Astrocyte (in vitro differentiated cells and primary cell): ENCODE measurements at places on chromosomes 5 and 9.
A peak's percentile ranks its signal among the peaks of the same experiment; 100 is the strongest.

GRCh38 chr5:109309326-109310063 is 100.3 kb downstream of the PJA2 start:
- no peak for DNase-seq

GRCh38 chr5:74382987-74383593 is 257.4 kb downstream of the ENC1 start:
- DNase-seq: peak; percentile 71

DNA sequence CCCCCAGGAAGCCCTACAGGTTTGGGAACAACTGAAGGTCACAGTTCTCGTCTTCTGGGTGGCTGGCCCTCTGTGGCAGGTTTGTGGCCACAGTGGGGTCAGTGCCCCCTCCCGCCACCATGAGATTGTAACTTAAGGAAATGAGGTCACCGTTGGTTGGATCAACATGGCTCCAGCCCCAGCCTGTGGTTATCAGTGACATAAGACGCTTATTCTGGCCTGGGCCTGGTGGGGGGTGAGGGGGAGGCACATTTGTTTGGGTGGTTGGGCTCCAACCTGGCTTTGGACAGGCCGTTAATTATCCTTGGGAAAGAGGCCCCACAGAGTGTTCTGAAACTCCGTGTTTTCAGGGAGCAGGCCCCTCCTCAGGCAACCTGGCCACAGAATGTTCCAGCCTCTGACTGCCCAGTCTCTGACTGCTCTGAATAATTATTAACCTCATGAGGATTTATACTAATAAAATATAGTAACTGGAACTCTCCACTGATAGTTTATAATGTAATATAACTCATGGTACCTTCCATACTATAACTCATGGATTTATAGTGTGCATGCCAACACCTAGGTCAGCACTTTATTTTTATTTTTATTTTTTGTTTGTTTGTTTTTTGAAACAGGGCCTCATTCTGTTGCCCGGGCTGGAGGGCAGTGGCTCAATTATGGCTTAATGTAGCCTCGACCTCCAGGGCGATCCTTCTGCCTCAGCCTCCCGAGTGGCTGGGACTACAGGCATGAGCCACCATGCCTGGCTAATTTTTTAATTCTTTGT is 58.0 kb upstream of the RPL26L1 start:
- peak; percentile 98 for DNase-seq

DNA sequence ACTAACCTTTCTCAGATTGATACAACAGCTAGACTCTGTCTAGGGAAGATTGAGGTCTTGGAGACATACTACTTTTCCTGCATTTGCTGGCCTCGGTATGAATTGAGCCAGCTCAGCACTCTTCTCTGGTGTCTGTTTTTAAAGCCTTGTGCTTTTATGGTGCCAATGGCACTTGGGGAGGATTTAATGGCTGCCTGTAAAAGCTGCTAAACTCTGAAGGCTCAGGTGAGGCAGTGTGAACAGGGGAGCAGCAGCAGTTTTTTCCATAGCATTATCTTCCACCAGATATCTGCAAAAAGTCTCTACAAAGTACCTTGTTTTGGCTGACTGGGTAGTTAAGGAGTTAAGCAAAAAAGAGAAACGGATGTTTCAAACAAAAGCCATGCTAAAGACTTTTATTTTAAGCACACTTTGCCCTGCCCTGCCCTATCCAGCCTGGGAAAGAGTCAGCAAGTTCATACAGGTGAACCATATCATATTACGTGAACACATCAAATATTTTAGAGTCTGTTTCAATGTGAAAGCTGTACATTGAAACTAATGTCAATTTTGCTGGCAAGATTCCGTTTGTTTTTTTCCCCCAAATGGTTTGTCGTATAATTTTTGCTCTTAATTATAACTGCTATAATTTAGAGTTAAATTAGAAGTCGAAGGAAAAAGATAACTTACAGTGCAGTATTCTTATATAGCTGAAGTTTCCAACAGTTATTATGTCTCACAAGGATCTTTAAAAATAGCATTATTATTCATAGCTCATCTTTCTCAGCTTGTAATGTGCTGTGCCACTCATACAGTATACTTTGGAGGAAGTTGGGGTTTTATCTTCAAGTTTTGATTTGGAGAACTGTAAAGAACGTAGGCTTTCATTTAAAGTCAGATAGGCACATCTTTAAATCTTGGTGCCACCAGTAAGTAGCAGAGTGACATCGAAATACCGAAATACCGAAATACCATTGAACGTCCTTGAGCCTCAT is 424.1 kb upstream of the CD180 start:
- DNase-seq: no peak

- DNase-seq: peak; percentile 74
These were observed 75.4 kb downstream of the STK32A start for GRCh38 chr5:147310059-147310704.

DNA sequence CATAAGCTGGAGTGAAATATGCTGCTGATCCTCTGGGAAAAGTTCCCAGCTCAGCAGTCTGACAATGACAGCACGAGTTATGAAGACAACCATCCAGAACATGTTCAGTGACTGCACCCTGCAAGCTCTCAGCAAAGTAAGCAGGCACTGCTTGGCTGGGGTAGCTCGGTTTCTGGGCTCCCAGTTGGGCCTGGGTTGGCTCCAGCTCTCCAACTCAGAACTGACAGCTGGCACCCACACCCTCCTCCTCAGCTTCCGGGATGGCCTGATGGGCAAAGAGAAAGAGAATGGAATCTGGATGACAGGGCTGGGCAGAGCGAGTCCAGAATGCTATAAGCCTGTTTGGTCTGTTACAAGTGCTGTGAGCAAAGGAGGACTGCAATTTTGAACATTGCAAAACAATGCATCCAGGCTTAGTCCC is 185.0 kb downstream of the CSNK1G3 start:
- DNase-seq: no peak

DNA sequence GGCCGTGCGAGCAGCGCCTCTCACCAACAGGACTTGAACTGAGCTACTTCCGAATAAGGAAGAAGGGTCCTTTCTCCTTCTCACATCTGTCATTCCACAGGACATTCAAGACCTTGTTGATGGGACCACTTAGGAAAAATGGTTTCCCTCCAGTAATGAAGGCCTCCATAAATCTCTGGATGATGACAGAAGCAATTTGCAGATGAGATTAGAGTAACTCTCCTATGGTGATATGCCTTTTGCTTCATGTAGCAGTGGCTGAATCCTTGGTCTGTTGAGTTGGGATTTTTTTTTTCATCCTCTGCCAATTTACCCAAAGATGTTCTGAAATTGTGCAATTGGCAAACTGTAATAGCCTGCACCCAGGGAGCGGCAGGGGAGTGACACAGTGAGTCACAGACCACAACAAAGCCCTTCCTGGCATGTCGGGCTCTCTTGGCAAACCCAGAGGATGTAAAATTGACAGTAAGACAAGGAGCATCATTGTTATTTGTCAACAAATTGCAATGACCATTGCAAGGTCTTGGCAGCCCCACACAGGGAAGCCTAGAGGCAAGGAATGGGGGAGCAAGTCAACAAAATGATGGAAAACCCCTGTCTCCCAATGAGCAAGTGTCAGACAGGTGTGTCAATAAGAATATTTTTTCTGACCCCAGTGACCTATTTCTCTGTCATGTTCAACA is 275.9 kb downstream of the ACTL7B start:
- no peak for DNase-seq

GRCh38 chr5:14364576-14365472 is 216.8 kb upstream of the OTULINL start:
- no peak for DNase-seq

GRCh38 chr5:43985411-43985810 is 382.4 kb downstream of the NNT start:
- no peak for DNase-seq

DNA sequence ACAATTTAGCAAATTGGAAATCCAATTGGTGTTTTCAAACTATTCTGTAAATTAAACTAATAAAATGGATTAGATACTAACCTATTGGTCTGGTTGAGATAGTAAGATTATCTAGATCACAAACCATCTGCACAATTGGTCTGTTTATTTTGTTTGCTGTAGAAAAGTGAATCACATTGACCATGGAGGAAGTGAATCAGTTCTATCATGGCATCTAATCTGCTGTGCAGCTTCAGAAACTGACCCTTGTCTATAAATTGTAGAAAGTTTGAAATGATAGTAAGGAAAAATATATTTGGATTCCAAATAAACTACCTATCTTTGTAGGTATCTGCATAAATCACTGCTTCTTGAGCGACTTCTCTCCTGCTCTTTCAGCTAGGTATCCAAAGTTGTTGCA is 1865.4 kb downstream of the MAT2B start:
- DNase-seq: peak; percentile 24

DNA sequence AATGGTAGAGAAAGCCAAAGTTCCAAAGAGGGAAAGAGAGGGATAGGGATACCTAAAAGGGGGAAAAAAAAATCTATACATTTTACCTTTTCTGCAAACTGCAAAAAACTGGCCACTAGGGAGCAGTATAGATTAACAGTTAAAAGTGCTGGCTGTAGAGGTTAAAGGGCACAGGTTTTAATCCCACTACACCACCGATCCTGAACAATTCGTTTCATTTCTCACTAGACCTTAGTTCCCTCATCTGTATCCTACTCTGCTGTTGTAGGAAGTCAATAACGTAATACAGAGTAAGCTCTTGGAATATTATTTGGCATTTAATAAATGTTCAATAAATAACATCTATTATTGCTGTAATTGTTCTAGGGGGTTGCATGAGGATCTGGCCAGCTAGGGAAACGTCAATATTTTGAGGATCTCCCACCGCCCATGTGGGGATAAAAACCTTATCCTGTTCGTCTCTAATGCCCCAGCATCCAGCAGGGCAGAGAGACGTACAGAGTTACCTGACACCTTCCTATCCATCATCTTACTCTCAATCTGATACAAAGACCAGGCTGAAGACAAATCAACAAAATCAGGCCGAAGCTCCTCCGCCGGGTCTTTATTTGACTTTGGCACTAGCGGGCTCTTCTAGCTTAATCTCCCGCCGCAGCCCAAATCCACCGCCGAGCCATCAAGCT is 757 bp downstream of the CDC26 start:
- DNase-seq: peak; percentile 33

- peak; percentile 10 for DNase-seq
These were observed 194.7 kb upstream of the FREM1 start for GRCh38 chr9:15104826-15105420.

DNA sequence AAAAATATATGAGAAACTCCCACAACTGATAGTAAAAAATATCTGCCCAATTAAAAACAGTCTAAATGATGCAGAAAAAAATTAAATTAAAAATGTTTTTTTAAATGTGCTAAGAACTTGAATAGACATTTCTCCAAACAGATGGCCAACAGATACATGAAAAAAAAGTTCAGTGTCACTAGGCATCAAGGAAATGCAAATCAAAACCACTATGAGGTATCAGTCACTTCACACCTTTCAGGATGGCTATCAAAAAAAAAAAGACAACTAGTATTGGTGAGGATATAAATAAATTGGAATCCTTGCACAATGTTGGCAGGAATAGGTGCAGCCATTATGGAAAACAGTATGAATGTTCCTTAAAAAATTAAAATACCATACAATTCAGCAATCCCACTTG is 16.6 kb downstream of the ZNF131 start:
- DNase-seq: no peak

- DNase-seq: peak; percentile 95
These were observed 143.9 kb upstream of the MOCS2 start for GRCh38 chr5:53253421-53253871.

DNA sequence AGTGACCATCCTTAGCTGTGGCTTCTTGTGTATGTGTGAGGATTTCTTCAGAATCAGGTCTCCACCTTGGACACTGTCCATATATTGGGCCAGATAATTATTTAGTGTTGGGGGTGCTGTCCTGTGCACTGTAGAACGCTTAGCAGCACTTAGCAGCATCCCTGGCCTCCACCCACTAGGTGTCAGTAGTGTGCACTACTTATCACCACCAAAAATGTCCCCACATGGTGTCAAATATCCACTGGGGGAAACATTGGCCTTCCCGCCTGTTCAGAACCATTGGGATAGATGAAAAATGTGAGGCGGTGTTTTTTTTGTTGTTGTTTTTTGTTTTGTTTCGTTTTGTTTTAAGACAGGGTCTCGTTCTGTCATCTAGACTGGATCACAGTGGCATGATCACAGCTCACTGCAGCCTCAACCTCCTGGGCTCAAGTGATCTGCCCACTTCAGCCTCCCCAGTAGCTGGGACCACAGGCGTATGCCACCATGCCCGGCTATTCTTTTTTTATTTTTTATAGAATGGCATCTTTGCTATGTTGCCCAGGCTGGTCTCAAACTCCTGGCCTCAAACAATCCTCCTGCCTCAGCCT is 67.7 kb downstream of the TENT4A start:
- DNase-seq: no peak

- DNase-seq: no peak
These were observed 35.5 kb downstream of the GCNT4 start for GRCh38 chr5:75016896-75017295.

- peak; percentile 88 for DNase-seq
These were observed 187.1 kb downstream of the KDM4C start for GRCh38 chr9:6944896-6945295.

DNA sequence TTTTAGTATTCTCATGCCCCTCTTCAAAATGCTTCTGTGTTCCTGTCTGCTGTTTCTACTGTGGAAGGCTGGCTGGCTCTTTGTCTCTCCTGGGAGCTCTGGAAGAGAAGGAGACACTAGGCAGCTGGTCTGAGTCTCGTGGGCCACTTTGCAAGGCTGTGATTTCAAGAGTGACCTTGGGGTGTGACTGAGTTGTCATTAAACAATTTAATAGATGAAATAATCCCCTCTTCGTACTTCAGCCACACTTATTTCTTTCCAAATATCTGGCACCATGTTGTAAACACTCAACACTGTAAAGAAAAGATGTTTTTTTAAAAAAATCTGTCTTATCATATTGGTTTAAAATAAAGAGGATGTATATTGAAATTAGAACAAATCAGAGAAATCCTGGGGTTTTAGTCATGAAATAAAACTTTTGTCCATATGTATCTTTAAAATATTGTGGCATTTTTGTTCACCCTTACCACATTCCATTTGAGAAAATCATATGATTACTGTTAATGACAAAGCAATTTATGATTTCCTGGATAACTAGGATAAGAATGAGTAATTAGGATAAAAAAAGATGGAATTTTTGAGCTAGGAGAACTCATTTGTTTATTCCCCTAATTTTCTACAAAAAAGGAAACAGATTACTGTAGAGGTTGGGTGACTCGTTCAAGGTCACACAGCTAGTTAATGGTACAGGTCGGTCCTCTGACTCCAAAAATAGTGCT is 200.8 kb downstream of the MAT2B start:
- DNase-seq: peak; percentile 71

GRCh38 chr5:169701910-169702451 is 64.9 kb downstream of the DOCK2 start:
- no peak for DNase-seq

- DNase-seq: no peak
These were observed 11.6 kb downstream of the EGR1 start for GRCh38 chr5:138476918-138477317.

DNA sequence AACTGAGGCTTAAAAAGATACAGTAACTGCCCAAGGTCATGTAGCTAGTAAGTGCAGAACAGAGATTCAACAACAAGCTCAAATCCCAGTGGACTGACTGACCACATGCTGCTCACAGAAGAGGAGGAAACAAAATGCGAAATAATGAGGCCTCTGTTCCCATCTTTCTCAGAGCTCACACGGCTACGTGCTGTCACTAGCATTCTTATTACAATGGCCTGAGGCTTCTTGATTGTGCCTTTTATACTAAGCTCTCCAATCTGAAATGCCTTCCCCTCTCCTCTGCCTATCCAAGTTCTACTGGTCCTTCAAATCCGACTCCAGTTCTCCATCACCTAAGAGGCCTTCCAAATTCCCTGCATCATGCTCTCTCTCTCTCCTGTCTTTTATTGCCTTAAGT is 26.0 kb downstream of the SGTB start:
- no peak for DNase-seq
